ENCODE measurements at places on chromosomes 5 and 9.

GRCh38 chr5:6228257-6229250 lies 149.8 kb downstream of the MED10 start:
- no peak for DNase-seq

GRCh38 chr5:168740811-168741213 lies 161.6 kb upstream of the PANK3 start:
- no peak for DNase-seq

GRCh38 chr5:66779528-66779927 lies 183.3 kb downstream of the MAST4 start:
- no peak for DNase-seq

GRCh38 chr5:141223112-141223783 lies at the start of gene PCDHB14:
Gene PCDHB14, plus strand, starts transcription at chr5:141223343. Its CDS starts 163 bp downstream, at chr5:141223506.
- DNase-seq, result peak; percentile 4

GRCh38 chr5:146025114-146025680 lies 80.2 kb downstream of the PLAC8L1 start:
- no peak for DNase-seq

- DNase-seq, result no peak
Measured at GRCh38 chr5:106656821-106657220, 1013.9 kb downstream of the EFNA5 start.

DNA sequence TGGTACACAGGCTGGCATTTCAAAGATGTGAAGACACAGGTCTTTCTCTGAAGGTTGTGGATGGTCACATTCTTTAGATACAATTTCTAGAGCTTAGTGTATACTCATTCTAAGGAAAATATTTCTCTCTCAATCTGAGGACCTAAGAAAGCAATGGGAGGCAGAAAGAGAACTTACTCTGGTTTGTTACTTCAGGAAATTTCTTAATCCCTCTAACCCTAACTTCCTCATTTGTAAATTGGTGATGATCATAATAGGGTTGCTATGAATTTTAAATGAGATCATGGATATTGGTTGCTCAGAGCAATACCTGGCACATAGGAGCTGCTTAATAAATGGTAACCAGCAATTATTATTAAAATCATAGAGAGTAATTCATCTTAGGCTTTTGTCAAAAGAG lies 22.1 kb downstream of the FAM170A start:
- DNase-seq, result no peak

DNA sequence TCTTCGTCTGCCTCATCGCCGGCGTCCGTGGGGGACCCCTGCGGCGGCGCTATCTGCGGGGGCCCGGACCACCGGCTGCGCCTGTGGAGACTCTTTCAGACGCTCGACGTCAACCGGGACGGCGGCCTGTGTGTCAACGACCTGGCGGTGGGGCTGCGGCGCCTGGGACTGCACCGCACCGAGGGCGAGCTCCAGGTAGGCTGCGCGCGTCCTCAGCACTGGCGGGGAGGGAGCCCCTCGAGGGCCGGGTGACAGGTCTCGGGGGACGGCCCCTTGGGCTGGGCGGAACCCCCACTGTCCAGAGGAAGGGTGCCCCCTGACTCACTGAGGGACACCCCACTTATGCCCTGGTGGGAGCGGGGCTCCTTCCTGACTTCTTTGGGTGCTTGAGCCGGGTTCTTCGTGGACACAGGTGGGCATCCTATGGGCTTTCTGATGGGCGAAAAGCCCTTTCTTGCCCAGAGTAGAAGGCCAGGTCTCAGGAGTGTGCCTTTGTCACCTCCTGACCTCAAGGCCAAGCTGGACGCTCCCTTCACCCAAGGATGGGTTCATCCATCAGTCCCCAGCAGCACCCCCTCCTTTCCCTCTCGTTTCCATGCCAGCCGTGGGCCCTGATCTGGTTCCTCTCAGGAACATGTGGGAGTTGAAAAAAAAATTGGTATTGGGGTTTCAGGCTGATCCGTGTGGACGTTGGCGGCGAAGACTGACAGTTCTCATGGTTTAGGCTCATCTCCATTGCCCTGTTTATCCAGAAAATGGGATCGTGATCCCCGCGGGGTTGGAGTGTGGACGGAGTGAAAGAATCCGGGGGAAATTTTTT lies 564 bp downstream of the SLC25A25 start:
- DNase-seq, result no peak

GRCh38 chr5:137203011-137203632 lies 296.0 kb downstream of the SPOCK1 start:
- DNase-seq, result no peak

DNA sequence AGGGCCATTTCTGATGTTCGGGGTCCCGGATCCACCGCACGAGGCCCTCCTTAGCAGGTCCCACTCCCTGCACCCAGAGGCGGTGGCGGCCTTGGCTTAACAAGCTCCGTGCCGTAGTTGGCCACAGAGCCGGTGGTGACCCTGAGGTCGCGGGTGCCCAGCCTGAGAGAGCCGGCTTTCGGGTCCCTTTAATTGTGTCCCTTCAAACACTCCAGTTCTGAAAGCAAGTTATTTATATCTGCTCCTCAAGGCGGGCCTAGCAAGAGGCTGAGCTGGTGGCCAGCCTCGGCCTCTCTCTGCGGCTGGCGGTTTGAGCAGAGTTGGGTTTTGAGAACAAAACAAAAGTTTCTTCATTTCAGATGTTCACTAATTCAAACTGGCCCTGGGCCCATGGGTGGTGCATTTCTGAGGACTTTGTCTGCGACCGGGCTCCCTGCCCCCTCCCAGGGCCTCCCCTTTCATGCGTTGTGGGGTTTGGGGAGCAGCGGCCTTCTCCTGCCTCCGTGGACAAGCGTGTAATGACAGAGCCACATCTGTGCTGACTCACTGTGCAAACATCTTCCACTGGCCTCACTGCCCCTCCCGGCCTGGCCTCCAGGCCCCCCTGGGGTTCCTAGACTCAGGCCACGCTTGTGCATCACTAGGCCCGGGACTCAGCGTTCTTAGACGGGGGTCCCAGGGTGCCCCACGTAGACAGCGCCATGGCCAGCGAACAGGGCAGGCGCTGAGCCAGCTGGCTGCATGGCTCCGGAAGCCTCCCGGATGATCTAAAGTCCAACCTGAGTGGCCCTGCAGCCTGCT lies 49.4 kb upstream of the COL5A1 start:
- no peak for DNase-seq

DNA sequence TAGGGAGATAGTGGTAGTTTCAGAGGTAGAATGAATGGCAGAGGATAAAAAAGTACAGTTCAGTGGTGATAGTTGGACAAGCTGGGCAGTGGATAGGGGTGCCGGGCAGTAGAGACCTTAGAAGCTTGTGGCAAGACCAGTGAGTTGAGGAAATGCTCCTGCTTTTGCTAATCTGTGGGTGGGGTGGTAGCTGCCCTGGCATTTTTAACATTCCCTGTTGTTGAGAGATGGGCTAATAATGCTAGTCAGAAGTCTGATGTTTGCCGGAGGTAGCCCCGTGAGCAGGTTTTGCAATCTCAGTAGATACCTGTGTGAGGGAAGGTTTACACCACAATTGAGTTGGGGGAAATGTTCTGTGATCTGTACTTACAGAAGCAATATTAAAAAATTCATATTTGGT lies 91.1 kb downstream of the TRIO start:
- no peak for DNase-seq

DNA sequence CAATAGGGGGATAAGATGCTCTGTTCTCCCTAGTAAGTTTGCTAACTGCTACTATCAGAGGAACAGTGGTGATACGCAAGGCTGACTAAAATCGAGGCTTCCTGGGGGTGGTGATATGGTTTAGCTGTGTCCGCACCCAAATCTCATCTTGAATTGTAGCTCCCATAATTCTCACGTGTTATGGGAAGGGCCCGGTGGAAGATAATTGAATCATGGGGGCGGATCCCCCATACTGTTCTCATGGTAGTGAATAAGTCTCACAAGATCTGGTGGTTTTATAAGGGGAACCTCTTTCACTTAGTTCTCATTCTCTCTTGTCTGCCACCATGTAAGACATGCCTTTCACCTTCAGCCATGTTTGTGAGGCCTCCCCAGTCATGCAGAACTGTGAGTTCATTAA lies 135.1 kb downstream of the LHFPL2 start:
- DNase-seq, result no peak

- no peak for DNase-seq
Measured at GRCh38 chr5:7849681-7850394, 1.1 kb downstream of the CFAP90 start.

- no peak for DNase-seq
Measured at GRCh38 chr5:149205625-149206523, 64.6 kb downstream of the ABLIM3 start.

DNA sequence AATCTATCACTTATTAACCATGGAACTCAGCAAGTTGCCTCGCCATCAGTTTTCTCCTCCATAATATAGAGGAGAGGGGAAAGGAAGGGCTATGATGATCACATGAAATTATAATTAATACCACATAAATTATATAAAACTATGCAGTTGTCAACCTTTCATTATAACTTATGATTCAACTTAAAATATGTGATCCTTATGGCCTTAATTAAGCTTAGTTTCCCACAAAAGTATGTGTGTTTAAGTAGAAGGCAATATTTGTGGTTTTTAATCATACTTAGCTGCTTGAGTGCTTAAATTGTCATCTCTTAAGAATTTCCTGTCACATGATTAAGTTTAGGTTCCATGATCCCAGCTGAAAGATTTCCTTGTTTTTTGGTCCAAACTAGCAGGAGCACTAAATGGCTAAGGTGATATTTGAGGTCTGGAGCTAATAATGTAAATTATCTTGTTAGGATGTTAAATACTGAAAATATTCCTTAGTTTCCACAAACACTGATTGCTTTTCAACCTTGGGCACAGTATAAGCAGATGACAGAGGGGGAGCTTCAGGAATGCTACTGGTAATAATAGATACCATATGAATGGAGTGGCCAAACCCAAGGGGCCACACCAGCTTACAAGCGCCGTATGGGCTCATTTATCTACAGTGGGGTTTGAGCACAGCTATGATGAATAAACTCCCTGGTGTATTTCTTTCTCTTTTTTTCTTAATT lies 26.4 kb upstream of the F2R start:
- no peak for DNase-seq

- no peak for DNase-seq
Measured at GRCh38 chr9:80763536-80763935, 925.8 kb downstream of the TLE1 start.

- DNase-seq, result no peak
Measured at GRCh38 chr9:109176386-109176785, 9.3 kb upstream of the FRRS1L start.

- DNase-seq, result no peak
Measured at GRCh38 chr5:170451747-170452365, 52.0 kb upstream of the KCNIP1 start.

DNA sequence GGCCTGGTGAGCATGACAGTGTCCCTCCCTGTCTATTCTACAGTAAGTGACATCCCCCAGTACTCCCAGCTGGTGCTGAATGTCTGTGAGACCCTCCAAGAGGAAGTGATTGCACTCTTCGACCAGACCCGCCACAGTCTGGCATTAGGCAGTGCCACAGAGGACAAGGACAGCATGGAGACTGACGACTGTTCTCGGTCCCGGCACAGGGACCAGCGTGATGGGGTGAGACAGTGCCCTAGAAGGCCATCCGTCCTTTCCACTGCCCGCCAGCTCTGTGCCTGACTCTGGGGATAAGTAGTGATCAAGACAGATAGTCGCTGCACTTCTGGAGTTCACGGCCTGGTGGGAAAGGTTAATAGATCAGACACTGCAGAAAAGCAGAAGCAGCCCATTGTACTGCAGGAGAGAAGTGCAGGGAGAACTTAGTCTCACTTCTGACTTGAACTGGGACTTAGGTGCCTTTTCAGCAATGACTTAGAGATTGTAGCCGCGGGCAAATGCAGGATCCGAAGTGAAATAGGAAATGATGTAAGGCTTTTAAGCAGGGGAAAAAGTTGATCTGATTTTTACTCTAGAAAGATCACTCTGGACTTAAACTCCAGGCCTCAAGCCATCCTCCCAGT lies 28.4 kb downstream of the SH3GLB2 start:
- DNase-seq, result no peak

DNA sequence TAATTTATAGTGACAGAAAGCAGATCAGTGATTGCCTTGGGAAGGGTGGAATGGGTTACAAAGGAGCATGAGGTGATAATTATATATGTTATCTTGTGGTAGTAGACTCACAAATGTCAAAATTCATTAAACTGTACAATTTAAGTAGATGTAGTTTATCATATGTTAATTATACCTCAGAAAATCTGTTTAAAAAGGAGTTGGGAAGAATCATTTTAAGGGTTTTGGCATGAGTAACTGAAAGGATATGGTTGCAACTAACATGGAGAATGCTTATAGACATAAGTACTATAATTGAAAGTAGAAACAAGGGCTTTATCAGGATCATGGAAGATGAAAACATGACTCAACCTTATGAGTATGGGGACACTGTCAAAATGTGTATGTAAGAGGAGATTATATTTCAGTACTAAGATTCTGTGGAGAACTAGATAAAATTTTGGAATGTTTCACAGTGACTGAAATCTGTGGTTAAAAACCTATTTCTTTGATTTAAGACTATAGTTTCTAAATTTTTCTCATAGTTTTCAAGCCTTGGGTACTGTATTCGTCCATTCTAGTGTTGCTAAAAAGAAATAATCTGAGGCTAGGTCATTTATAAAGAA lies 73.3 kb downstream of the FCHO2 start:
- DNase-seq, result no peak

DNA sequence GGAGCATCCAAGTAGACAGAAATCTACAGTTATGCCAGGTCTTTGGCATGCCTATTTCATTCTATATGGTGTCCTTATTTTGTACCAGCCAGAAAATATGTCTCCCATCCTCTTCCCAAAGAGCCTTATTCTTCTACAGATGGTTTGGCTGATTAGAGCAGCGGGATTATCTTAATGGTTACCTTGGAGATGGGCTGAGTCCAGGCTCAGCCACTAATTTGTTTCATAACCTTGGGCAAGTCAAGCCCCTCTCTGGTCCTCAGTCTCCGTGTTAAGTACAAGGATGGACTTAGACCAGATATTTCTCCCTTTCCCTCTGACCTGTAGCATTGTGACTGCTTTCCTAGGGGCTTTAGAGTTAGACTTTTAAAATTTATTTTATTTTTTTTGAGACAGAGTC lies 11.1 kb upstream of the GLE1 start:
- DNase-seq, result no peak

DNA sequence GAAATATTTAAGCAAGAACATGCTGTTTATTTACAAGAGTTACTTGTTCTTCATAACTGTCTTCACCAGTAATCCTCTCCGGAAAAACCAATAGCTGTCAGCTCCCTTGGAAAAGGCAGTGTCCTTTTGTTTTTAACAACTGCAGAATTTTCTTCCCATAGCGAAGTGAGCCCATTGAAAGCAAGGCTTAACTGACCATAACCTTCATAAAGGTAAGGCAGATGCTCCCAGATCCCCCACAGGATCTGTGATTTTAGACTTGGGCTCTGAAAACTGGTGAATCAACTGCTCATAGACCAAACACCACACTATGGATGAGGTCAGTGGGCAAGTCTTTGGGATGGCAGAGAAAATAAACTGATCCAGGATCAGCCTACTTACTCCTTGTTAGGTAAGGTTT lies 155.0 kb downstream of the GLIS3 start:
- no peak for DNase-seq

All from CMK (cell line).